ENCODE measurements at places on chromosomes 7 and 10.

GRCh38 chr7:68925241-68925640, 673.0 kb upstream of the AUTS2 start:
- no peak for DNase-seq

DNA sequence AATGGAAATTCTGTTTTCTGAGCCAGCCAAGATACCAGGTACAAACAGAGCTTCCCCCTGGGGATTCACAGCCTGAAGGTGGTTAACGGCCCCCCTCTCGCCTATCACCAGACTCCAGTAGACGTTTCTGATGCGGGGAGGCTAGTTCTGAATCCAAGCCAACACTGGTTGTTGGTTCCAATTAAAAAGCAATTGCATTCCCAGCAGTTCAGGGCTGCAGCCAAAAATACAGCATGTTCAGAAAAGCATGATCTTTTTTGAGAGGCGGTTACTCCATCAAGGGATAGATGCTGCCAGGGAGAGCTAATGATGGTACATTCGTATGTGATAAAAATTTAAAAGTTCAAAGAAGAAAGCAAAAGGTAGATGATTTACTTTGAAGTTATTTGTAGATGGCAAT, 481.0 kb downstream of the GALNT17 start:
- no peak for DNase-seq

GRCh38 chr7:137962875-137963507, 38.9 kb downstream of the CREB3L2 start:
- DNase-seq = no peak

DNA sequence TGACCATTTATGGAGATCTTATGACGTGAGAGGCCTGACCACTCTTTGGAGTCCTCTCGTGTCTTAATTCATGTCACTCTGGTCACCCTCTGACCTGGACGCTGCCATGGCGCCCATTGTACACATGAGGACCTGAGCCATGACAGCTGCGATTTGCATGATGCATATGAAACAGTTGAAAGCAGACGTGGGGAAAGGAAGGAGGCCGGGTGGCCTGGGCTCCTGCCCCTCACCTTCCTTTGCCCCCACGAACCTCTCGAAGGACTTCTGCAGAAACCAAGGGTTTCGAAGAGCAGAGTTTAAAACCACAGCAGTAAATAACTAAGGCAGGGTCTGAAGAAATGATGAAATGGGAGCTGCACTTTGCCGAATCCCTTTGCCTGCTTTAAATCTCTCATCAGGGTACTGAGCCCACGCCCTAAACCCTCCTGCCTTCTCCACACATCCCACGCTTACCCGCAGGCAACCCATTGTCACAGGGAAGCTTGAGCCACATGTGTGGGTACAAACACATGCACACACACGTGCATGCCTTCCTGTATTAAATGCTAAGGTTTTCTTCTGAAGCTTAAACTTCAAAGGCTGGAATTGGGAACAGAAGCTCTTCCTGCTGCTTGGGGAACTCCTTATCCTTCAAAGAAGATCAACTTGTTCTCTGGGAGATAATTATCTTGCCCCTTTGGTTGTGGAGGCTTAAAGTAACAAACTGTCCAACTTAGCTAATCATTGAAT, 11.7 kb upstream of the CALML3 start:
- DNase-seq = no peak

- no peak for DNase-seq
Measured at GRCh38 chr10:45000138-45000751, 478 bp upstream of the ZNF22 start.

- DNase-seq = no peak
Measured at GRCh38 chr10:104013489-104013888, 46.5 kb downstream of the SLK start.

- DNase-seq = no peak
Measured at GRCh38 chr10:124332426-124332825, 86.3 kb downstream of the OAT start.

DNA sequence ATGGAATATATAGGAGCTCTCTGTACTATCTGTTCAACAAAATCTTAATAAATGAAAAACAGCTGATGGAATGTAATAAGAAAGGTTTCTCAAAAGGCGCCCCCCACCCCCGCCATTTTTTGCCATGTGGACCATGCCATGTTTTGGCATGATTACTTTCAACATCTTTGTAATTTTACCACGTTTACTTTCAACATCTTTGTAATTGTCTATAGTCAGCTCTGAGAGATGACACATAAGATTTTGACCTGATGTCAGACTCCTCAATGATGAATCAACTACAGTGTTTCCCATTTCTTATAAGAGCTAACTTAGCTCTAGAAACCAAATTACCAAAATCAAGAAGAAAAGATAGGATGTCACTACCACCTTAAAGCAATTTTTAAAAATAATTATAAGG, 144.9 kb upstream of the AHR start:
- DNase-seq = no peak

GRCh38 chr7:90726623-90727022, 130.5 kb downstream of the CDK14 start:
- no peak for DNase-seq

GRCh38 chr10:36097696-36098095, 455.6 kb upstream of the FZD8 start:
- DNase-seq = no peak

DNA sequence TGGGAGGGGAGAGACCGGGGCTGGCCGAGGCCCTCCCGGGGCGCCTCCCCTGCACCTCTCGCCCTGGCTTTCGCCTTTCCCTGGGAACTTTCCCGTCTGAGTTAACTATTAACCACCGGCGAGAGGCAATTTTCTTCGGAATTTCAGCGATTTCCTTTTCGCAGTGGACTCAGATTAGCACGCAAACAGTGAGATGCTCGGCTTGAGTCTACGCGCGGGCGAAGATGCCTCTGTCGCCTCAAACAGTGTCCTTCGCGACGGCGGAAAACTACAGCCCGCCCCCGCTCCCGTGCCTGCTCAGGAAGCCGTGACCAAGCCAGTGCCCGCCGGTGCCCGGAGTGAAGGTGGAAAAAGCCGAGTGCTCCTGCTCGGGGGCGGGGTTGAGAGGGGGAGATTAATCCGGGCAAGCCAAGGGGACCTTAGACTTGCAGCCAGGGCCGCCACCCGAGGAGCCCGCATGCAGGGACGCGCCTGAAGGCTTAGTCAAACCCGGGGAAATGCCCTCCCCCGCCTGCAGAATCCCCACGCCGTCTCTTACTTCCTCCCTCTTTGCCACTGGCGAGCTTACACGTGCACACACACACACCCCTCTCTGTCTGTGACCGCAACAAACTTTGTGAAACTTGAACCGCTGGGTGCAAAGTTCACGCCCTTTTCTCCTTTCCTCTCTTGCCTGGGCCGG, 14.5 kb upstream of the PAX2 start:
- peak; percentile 48 for DNase-seq

GRCh38 chr7:94400643-94401427, 6.1 kb downstream of the COL1A2 start:
- no peak for DNase-seq

DNA sequence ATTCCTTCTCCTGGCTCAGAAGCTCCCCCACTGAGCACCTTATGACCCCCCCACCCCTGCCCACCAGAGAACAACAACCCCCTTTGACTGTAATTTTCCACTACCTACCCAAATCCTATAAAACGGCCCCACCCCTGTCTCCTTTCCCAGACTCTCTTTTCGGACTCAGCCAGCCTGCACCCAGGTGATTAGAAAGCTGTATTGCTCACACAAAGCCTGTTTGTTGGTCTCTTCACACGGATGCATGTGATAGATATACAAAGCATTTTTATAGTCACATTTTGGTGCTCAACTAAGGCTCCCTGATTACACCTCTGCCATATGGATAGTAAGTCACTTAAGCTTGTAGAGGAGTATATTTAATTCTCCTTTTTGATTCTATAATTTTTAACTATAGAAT, 985.8 kb downstream of the REEP3 start:
- no peak for DNase-seq

- peak; percentile 75 for DNase-seq
Measured at GRCh38 chr7:148912758-148913541, 28.9 kb upstream of the EZH2 start.

- no peak for DNase-seq
Measured at GRCh38 chr10:126147866-126148587, 240.2 kb downstream of the ADAM12 start.

DNA sequence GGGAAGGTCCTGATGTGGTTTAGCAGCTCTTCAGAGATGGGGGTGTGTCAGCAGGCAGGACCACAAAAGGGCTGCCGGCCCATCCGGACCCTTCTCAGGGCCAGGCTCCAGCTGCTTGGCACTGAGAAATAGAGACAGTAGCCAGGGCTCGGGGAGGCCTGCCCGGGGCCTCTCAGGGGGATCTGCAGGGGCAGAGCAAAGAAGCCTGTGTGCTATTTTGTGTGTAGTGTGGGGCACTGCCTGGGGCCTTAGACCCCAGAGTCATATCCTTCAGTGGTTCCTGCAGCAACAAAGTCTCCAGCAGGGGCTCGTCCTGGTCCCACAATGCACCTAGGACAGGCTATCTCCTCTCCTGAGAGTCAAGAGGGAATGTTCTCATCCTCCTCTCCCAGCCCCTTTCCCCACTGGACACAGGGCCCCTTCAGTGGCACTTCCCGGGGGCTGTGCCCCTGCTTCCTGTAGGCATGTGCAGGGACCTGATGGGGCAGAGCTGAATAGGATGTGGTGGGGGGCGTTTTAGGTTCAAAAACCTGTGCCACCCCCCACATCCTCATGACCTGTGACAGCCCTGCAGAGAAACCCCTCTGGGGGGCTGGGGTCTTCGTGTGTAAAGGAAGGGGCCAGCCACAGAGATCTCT, 159.5 kb upstream of the RHEB start:
- DNase-seq = no peak

DNA sequence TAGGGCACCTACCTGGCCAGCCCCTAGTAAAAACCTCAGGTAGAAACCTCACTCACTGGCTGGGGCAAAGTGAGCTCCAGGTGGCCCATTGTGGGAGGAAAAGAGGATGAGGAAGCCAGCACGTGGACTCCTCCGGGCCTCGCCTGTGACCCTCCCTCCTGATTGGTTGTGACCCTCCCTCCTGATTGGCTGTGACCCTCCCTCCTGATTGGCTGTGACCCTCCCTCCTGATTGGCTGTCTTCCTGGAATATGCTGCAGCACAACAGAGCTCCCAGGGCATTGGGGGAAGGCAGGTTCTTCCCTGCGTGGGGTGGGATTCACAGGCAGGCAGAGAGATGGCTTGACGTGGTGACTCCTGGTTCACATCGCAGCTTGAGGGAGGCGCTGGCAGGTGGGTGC, 343.0 kb downstream of the GLRX3 start:
- no peak for DNase-seq

DNA sequence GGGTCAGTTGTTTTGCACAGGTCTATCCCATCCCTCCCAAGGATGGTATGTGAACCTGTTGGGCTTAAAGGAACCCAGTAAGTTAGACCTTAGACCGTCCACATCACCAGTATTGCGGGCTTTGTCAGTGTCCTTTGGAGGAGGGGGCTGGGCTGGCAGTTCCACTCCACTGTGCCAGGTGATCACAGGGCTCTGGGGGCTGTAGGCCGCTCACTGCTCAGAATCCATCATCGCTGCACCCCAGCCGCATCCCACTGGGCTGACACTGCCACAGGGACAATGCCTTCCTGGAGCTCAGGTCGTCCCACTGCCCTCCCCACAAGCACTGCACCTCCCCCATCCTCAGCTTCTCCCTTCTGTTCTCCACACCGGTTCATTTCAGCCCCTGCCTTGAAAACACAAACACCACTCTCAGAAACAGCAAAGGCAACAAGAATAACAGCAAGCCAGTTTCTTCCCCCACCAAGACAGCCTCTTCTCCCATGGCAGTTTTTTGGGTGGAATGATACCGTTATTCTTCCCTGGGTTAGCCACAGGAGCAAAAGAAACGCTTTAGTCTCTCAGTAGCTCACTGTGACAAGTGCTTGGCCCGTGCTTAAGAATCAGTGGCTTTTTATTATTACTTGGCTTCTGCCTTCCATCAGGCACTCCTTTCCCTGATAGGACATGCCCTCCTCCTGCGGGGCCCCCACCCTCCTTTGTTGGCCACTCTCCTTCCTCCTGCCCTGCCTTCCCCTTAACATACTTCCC, 111.2 kb downstream of the GRK5 start:
- DNase-seq = no peak

GRCh38 chr10:85642082-85642420, 724.5 kb downstream of the GRID1 start:
- DNase-seq = no peak

All from GM06990 (cell line).